ENCODE measurements at places on chromosomes 6 and 20. TPM values are rescaled to one million over a fixed set of nuclear protein-coding genes. Genes with fewer than 3 reads are reported as not detected.

GRCh38 chr6:80029470-80029869 lies 25.0 kb downstream of the TTK start:
- DNase-seq, result no peak

DNA sequence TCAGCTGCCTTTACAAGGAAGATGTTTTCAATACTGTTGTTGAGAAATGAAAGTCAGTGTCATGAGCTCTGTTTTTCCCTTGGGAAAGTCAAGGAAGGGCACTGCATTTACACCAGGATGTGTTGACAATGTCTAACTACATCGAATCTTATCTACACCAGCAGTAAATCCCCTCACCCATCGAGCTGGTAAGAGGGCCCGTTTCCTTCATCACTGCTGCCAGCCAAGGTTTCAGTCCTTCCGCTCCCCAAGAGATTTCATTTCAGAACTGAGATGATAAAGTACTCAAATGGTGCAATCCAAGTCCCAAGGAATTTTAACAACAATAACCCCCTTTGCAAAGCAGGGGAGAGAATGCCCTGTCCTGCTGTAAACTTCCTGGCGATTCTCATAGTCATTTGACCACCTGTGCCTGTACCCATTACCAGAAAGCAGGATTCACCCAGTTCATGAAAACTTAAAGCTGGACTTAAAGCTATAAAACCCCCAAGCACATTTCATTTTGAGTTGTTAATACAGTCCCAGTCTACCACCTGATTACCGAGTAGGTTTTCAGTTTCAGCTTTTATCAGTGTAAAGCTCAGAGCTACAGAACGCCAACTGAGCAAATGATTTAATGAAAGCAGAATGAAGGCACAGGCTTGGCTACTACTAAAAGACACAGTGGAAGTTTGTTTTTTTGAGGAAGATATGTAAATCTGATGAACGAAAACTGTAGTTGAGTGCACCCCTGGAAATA lies 122.5 kb upstream of the TAB2 start:
- no peak for DNase-seq

- no peak for DNase-seq
These were observed 23.8 kb upstream of the POU5F1 start for GRCh38 chr6:31194061-31194834.

DNA sequence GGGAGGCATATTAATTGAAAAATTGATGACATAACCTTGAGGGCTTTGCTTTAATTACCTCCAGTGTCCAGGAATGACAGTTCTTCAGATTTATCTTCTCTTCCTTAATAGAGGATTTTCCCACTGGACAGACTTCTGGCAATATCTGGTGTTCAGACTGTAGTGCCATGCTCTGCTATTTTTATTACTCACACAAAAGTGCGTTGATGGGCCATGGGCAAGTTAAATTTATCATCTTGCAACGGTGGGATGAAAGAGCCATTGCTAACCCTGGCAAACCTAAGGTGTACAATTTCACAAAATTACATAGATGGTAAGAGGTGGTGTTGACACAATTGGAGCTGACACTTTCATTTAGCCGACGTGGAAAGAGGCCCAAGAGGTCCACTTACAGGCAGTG lies 253.7 kb upstream of the PLCB4 start:
- no peak for DNase-seq

- no peak for DNase-seq
These were observed 136.8 kb downstream of the ALDH8A1 start for GRCh38 chr6:134813146-134813545.

- peak; percentile 73 for DNase-seq
These were observed 76.3 kb downstream of the TMEM170B start for GRCh38 chr6:11613858-11614257.

- no peak for DNase-seq
These were observed 130.1 kb upstream of the TNFAIP3 start for GRCh38 chr6:137736911-137737310.

DNA sequence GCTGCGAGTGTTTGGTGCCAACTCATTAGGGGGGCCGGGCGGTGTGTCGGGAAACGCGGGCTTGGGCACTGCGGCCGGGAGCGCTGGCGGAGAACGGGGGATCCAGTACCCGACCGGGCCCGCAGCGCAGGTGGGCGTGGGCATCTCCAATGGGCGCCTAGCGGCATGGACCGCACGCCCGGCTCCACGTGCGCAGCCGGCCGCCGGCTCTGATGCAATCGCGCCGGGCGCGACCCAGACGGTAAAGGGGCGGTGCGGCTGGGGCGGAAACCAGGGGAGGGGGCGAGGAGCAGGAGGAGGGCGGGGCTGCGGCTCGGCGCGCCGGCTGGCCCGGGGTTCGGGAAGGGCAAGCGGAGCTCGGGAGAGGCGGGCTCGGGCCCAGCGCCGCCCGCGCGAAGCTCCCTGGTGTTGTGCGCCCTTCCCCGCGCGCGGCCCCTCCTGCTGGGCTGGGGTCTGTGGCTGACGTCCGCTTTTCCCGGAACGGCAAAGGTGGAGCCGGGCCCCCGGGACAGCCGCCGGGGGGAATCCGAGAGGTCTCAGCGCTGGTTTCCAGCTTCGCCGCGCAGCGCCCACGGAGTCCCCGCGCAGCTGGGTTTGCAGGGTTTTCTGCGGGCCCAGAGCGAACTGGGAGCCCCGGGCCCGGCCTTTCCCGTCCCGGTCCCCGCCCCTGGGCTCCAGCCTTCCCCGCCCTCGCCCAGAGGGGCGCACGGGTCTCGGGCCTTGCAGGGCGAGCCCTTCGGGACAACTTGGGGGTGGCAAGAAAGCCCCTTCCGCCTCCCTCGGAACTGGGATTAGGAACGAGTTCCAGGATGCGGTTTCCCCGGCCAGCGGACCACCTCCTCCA lies 867 bp downstream of the MTHFD1L start:
- DNase-seq, result peak; percentile 84

GRCh38 chr6:53924277-53924676 lies 129.5 kb downstream of the LRRC1 start:
- DNase-seq, result no peak

DNA sequence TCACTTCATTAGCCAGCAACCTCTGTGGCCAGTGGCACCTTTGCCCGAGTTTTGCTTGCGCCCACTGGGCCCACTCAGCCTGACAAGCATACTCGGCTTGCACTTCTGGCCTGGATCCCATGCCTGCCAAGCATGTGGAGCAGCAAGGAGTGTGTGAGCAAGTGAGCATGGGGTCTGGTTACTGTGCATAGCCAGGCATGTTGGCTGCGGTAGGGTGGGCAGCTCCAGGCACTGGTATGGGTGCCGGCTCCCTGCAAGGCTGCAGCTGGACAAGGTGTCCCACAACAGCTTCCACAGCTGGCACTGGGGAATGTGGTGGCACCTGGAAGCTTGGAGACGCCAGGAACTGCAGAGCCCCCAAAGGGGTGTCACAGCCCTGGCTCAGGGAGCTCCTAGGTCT lies 510.0 kb downstream of the ADGRB3 start:
- no peak for DNase-seq

DNA sequence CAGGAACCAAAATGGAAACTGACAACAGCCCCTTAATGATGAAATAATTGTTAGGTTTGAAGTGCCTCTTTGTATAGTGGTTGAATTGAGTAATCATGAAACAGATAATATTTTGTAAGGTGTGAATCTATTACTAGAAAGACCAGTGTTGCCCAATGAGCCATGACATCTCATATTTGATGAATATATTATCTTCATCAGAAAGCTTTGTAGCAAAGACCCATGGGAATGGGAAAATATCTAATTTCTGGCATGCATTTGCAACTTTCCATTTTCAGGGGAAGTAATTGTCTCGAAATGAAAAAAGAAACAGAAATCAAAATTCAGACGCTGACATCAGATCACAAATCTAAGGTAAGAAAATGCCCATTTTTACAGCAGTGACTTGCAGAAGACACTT lies 57.3 kb upstream of the LAMP5 start:
- no peak for DNase-seq

DNA sequence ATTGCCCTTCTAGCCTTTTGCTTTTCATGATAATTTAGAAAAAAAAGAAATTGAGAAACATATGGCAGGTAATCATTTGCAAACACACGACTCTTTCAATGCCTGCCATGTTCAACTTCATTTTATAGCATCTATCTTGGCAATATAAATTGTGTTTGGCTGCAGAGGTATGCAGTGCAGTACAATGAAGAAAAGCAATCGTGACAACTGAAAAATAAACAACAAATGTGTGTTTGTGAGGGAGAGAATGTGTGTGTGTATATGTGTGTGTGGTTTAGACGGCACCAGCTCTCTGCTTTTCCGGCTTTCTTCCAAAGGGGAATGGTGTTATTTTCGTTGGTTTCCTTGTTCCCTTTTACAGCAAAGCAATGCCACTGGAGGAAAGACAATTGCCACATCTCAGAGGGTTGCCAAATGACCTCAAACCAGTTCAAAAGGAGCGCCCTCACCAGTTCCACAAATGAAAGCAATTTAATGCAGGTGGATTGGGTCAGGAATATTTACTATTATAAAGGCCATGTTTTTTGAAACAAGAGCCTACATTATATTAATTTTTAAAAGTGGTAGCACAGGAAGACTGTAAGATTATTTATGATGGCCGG lies 587.2 kb downstream of the PRKN start:
- DNase-seq, result no peak

- peak; percentile 8 for DNase-seq
These were observed 30.8 kb downstream of the GSTA4 start for GRCh38 chr6:52964318-52964717.

DNA sequence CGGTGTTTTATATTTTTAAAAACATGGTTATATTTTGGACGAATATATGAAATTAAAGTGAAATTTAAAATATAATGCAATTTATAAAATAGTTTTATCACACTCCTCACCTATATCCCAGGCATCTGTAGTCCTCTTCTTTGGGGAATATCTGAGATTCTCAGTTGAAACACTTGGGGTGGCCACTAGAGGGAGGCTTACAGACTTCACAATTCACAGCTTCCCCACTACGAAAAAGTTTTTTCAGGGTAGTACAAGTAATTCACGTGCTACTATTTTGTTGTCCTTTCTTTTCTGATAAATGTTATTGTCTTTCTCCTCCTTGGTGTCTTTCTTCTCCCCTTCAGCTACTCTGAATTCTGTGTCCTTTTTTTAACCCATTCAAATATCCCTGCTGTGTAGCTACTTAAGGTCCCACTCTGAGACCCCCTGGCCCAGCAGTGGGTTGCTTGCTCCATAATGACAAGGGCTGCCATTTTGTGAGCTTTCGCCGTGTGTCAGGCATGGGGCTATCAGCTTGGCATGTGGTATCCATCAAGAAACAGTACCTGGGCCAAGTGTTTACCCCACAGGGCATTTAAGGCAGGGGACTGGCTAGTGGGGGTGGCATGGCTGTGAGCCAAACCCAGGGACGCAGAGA lies 43.6 kb upstream of the PHACTR3 start:
- DNase-seq, result peak; percentile 12

- DNase-seq, result no peak
These were observed 263.9 kb downstream of the PLCB1 start for GRCh38 chr20:8395956-8396355.

- peak; percentile 46 for DNase-seq
These were observed 43.1 kb upstream of the ZNF337 start for GRCh38 chr20:25739615-25740320.

GRCh38 chr20:3678198-3678597 lies 3.6 kb downstream of the ADAM33 start:
- no peak for DNase-seq

DNA sequence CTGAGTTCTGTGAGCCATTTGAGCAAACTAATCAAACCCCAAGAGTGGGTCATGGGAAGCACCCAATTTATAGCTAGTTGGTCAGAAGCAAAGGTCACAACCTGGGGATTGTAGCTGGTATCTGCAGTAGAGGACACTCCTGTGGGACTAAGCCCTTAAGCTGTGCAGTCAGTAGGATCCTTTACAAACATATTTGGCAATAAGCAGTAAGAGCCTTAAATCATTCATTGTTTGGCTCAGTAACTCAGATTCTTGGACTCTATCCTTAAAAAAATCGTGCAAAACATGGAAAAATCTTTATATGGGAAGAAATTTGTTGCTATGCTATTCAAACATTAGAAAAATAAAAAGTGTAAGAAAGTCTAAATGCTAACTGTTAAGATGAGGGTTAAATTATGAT lies 29.9 kb downstream of the FRK start:
- no peak for DNase-seq

GRCh38 chr6:161162722-161163121 lies 111.1 kb downstream of the AGPAT4 start:
- DNase-seq, result no peak

DNA sequence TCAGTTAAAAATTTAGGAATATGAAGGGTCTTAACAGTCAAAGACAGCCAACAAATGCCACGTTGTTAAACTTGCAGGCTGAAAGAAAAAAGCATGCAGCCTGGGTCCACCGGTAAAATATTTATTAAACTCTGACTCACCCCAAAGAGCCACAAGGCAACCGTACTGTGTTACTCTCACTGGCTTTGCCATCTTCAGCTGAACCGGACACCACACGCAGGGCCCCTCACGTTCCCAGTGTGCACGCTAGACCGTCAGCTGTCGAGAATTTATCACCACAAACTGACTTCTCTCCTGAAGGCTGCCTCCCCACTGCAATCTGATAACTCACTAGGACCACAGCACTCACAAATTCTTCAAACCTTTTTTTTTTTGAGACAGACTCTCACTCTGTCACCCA lies 30.7 kb downstream of the HUS1B start:
- no peak for DNase-seq

- no peak for DNase-seq
These were observed 67.4 kb upstream of the RUNX2 start for GRCh38 chr6:45260696-45261095.

GRCh38 chr6:141669141-141669540 lies 463.6 kb upstream of the GJE1 start:
- DNase-seq, result no peak

DNA sequence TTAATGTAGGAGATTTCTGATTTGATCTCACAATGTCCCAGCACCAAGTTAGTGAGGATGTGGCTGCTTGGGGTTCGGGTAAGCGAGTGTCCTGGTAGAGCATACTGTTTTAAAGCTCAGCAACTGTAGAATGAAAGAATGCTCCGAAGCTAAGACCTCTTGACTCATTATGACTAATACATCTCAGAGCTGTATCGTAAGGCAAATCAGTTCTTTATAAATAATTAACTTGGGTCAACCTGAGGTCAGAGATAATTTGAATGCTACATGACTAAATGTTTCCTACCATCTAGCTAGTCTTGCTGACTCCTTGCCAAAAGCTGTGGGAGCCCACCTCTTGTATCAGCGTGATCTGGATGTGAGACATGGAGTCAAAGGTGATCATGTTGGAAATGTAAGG lies 128.8 kb upstream of the PDE7B start:
- peak; percentile 84 for DNase-seq

DNA sequence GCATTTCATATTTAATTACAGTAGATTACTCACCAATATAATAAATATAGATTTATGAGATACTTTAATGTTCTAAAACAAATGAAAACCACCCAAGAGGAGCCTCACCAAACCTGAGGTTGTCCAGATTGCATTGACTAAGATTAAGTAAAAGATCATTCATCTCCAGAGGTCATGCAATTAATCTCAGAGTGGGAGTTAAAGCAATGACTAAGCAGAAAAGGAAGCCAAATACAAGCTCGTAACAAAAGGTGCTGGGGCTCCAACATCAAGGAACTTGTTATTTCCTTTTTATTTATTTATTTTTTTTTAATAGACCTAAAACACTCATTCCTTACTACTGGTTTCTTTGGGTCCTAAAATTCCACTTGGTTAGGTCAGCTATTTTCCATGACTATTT lies 57.7 kb downstream of the RSPO3 start:
- DNase-seq, result no peak

TMEM74B gene
- total RNA-seq, result 0.67 TPM

FYN gene
- 136 TPM for total RNA-seq

MYB gene
- 0.17 TPM for total RNA-seq

CTCFL gene
- not detected for total RNA-seq

LHFPL5 gene
- total RNA-seq, result not detected

TAAR6 gene
- not detected for total RNA-seq

TRIM10 gene
- total RNA-seq, result not detected

CAGE1 gene
- total RNA-seq, result 0.14 TPM

TBPL1 gene
- total RNA-seq, result 19.2 TPM

ADGRF1 gene
- total RNA-seq, result 79.4 TPM

FRMD1 gene
- not detected for total RNA-seq

MOXD1 gene
- 14.0 TPM for total RNA-seq

Data from mammary epithelial cell (primary cell).